ENCODE measurements at places on chromosomes 7 and 10. TPM values are rescaled to one million over a fixed set of nuclear protein-coding genes. Genes with fewer than 3 reads are reported as not detected.

GRCh38 chr10:77004917-77005564 lies 632.6 kb downstream of the KCNMA1 start:
- no peak for DNase-seq

DNA sequence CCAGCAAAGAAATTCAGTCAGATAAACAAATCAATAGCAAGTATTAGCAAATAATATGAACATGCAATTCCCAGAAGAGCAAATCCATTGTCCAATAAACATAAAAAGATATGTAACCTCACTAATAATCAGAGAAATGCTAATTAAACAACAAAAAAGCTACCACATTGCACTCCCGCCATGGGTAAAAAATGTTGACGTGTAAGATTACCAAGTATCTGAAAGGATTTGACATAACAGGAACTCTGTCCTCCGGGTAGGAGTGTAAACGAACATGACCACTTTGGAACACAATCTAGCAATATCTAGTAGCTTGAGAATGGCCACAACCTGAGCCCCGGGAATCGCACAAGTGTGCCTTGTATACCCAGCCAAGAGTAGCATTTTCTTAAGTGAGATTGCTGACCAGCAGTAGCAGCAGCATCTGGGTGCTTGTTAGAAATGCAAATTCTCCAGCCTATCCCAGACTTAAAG lies 31.6 kb downstream of the DYDC1 start:
- DNase-seq: no peak

DNA sequence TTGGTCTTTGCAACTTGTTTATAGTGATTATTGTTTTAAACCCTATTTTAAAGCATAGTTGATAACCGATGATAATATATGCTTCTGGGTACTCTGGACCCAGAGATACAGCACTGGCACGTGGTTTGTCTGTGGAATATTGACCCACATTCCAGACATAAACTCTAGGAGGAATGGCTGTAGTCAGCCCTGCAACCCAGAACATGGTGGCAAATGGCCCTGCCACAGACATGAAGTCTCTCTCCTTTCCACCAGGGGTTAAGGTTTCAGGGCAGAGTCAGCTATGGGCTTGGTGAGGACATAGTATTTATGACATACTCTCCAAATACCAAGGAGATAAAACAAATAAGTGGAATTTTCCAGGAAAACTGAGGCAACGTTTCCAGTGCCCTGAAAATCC lies 83.6 kb downstream of the NAMPT start:
- DNase-seq: no peak

- no peak for DNase-seq
Measured at GRCh38 chr7:91367812-91368578, 103.8 kb downstream of the FZD1 start.

GRCh38 chr7:153193144-153193595 lies 433.6 kb downstream of the ACTR3B start:
- DNase-seq: no peak

DNA sequence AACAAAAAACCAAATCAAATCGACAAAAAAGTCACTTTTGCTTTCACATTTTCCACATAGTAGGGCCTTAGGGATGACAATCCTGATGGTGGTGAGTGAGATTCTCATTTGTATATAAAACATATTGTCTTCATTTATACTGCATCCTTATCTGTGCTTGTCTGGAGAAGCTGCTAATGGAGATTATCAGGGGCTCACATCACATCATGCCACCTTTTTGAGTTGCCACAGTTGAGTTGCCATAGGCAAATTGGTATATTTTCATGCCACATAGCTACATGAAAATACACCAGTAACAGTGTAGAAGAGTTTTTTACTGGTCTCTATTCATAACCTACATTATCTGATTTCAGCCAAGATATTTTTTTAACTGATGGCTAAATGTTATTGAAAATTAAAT lies 85.3 kb downstream of the CNTNAP2 start:
- no peak for DNase-seq

- DNase-seq: no peak
Measured at GRCh38 chr10:69878038-69878437, 76.3 kb downstream of the COL13A1 start.

DNA sequence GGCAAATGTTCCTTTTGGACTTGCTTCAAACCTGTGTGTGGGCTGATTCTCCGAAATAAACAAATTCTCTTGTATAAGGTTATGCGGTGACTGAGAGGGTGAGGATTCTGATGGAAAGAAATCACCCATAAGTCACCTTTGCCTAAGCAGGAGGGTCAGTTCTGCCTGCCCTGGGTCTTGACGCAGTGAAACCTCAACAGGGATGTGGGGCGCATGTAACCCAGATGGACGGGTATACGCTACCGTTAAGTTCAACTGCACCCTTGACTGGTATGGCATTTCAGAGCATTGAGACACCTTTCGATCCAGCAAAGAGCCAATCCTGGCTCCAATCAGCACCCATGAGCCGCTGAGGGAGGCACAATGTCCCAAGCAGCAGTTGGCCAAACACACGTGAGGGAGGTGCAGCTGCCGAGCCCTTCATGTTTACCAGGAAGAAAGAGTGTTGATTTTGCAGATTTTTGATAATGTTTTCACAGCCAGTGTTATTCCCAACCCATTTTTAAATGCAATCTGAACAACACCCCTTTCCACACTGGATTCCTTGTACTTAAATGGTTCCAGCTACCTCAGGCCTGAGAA lies 48.1 kb downstream of the SORBS1 start:
- no peak for DNase-seq

DNA sequence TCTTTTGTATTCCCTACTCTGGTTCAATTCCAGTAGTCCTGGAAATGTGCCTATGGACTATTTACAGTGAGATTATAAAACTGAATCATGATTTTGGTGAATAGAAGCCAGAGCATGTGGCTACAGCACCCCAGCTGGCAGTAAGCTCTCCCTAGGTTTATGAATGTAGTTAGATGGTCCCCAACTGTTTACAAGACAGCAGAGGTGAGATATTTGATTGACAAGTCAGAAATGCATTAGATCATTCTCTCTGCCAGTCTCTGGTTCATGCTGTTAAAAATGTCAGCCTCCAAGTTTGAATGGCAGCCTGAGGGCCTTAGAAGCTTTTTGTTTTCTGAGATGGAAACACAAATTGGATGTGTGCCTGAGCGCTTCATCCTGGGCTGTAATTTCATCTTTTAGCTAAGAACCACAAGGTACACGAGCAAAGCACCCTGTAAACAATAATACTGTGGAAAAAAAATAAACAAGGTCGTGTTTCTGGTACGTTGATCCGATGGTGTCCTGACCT lies 85.0 kb downstream of the BTRC start:
- no peak for DNase-seq

GRCh38 chr7:114986190-114987180 lies 64.6 kb downstream of the MDFIC start:
- DNase-seq: no peak

DNA sequence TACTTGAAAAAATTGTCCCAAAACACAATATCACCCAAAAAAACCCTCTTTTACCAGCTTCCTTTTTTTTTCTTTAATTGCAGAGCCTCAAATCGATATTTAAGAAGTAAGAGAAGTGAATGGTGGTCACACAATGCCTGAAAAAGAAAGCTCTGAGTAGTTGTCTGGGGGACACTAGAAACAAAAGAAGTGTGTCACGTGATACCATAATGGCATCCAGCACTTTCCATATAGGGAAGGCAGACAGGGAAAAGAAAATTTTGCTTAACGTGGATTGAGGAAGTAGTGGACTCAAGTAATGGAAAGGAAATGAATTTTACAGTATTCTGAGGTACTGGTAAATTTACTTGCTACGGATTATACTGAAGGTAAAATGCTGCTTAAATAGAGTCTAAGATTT lies 765.9 kb upstream of the C7orf33 start:
- DNase-seq: no peak

DNA sequence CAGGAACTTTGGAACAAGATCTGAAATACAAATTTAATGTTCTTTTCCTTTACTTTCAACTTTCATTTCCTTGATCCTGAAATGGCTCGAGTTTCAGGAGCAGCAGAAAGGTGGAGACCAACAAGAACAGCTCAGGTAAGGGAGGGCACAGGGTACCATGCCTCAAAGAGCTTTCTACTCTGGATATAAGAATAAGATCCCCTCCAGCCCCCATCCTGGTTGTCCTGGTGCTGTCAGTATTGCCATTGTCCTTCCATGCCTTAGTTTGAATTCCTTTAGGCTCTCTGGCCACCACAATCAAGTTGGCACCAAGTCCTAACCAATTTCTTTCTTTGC lies 12.5 kb upstream of the CALU start:
- DNase-seq: no peak

GRCh38 chr10:62250594-62251198 lies 17.9 kb downstream of the RTKN2 start:
- no peak for DNase-seq

- no peak for DNase-seq
Measured at GRCh38 chr7:145978769-145979168, 137.8 kb upstream of the CNTNAP2 start.

DNA sequence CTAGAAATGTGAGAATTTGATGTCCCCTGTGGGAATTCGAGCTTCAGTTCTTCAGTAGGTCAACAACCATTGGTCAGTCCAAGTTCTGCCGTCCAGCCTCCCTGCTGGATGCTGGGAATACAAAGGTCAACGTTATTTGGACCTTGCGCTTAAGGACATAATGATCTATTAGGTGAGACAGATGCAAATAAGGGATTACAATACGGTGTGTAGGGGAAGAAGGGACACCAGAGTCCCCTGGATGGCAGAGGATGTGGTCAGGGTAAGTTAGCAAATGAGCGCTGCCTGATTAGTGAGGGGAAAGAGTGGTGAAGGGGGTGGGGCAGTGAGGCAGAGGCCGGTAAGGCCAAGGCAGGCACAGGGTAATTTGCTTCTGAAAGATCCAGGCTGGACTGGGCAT lies 16.2 kb downstream of the CCNY start:
- DNase-seq: no peak

- DNase-seq: peak; percentile 42
Measured at GRCh38 chr7:149879271-149879743, 5.5 kb downstream of the ATP6V0E2 start.

GRCh38 chr7:41847151-41847550 lies 144.3 kb upstream of the INHBA start:
- no peak for DNase-seq

GRCh38 chr10:77801474-77802161 lies 124.9 kb downstream of the DLG5 start:
- no peak for DNase-seq

GRCh38 chr7:25083201-25083600 lies 41.9 kb downstream of the CYCS start:
- no peak for DNase-seq

DNA sequence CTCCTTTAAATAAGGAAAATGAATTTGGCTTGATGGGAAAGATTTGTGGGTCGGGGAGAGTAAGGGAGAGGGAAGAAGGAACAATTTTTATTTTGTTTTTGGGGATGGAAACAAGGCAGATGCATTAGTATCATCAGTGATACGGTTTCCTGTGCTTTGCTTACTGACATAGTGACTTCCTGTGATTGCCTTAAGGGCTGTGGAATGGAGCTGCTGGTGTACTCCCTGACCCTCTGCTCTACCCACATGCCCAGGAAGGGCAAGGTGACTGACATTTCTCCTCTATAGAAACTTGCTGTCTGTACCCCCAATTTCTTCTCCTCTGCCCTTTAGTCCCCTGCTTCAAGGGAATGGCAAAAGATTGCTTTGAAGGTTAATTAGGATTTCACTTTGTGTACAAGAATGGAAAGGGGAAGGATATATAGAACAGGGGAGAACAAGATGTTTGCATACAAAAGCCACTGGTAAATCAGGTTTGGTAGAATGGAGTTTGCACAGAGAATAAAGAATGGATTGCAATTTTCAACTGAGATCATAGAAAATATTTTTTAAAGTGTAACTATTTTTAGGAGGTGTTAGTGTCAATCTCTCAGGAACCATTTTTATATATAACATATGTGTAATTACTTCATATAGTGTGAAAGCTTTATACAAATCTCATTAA lies 129.0 kb upstream of the AGR3 start:
- no peak for DNase-seq

- no peak for DNase-seq
Measured at GRCh38 chr10:129970465-129971364, 6.6 kb upstream of the EBF3 start.

DNA sequence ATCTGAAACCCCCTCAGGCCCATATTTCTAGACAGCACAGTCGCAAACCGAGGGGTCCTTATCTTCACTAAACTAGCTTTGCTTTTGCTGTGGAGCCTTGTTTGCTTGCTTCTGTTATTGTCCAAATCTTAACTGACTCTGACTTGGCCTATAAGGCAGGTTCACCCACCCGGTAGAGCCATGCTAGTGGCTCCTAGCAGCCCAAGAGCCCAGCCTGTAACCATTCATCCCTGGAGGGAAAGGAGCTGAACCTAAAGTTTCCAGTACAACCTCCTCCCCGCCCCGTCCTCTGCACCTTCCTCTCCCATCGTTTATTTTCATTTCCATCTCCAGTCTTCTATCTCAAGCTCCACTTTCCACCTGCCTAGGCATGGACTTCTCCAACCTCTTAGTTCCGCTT lies 345.7 kb downstream of the PTPRN2 start:
- DNase-seq: no peak

DNA sequence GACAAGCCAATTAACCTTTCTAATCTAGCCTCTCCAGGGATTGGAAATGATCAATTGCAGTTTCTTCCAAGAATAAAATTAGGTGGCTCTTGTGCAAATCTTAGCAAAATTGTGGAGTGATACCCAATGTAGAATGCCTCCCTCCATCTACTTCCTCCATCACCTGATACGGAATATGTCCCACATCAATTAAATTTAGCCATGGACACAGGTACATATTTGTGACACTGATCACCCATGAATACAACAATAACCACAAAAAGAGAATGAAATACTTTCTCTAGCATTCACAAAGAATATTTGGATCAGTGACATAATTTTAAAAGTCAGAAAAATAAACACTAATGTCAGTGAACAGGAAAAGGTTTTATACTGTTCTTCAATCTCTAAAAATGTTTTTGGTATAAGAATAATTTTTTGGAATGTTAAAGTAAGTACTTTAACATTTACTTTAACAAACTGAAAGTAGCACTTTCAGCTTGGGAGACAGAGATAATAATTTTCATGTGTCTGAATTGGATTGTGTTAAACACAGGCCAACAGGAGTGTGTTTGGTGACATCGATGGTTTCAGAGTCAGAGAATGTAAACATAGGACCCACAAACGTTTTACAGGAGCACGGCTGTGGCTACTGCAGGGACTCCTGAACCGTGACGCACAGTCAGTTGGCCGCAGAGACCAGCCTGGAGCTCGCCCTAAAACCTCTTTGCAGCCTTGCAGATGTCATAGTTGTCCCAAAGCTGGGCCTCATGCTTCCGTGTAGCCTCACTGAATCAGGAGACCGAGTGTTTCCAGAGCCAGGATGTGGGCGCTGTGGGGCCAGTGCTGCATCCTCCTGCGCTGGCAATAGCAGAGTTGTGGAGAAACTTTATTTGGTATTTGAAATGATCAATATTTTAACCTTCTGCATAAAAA lies 7.2 kb downstream of the RBM20 start:
- DNase-seq: peak; percentile 72

TMEM248 gene
- 101 TPM for total RNA-seq

GIMAP5 gene
- 29.4 TPM for total RNA-seq

SMO gene
- 17.6 TPM for total RNA-seq

GNG11 gene
- total RNA-seq: 24.9 TPM

RBP4 gene
- 37.5 TPM for total RNA-seq

CH25H gene
- 2.4 TPM for total RNA-seq

SEMA3E gene
- total RNA-seq: 35.0 TPM

OR6B1 gene
- not detected for total RNA-seq

CTAGE8 gene
- 1.2 TPM for total RNA-seq

PAPSS2 gene
- total RNA-seq: 57.2 TPM

ZNF425 gene
- 1.0 TPM for total RNA-seq

NACAD gene
- total RNA-seq: 15.7 TPM

SFMBT2 gene
- 9.2 TPM for total RNA-seq
